Stimulated activated CD8-positive, alpha-beta memory T cell treated with anti-CD3 and anti-CD28 coated beads, Interleukin-7, amount 100 ng/mL, for 1 hour (primary cell): ENCODE measurements at places on chromosomes 3 and 15.

DNA sequence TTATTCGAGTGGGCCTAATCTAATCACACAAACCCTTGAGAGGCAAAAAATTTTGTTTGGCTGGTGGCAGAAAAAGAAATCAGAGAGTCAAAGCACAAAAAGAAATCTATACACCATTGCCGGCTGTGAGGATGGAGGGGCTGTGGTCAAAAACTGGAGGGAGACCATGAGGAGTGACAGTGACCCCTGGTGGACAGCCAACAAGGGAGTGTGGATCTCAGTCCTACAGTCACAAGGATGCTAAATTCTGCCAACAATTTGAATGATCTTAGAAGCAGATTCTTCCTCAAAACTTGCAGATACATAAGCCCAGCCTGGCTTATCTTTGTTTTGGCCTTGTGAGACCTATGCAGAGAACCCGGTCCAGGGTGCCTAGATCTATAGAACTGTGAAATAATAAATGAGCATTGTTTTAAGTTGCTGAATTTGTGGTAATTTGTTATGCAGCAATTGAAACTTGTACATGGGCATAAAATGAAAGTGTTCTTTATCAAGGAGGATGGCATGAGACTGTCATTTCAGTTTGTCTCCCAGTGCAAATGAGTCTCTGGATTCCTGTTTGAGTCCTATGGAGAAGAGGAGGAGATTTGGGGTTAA, 103.0 kb upstream of the ARHGEF26 start:
- no peak for DNase-seq

DNA sequence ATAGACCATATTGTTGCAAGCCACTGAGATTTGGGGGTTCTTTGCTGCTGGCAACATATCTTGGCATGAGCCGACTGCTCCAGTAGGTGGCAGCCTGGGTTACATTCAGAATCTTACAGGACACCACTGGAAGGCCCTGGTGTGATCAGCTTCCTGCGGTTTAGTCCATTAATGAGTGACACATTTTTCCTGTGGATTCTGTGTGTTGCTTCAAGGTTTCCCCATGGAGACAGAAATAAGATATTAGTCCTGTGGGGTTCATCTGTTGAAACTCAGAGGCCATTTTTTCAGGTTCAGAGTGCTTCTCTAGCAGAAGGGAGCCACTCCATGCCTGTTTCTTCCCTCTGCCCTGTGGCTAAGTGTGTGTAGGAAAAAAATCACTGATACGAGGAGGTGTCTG, 116.2 kb downstream of the MFSD1 start:
- DNase-seq, result no peak

DNA sequence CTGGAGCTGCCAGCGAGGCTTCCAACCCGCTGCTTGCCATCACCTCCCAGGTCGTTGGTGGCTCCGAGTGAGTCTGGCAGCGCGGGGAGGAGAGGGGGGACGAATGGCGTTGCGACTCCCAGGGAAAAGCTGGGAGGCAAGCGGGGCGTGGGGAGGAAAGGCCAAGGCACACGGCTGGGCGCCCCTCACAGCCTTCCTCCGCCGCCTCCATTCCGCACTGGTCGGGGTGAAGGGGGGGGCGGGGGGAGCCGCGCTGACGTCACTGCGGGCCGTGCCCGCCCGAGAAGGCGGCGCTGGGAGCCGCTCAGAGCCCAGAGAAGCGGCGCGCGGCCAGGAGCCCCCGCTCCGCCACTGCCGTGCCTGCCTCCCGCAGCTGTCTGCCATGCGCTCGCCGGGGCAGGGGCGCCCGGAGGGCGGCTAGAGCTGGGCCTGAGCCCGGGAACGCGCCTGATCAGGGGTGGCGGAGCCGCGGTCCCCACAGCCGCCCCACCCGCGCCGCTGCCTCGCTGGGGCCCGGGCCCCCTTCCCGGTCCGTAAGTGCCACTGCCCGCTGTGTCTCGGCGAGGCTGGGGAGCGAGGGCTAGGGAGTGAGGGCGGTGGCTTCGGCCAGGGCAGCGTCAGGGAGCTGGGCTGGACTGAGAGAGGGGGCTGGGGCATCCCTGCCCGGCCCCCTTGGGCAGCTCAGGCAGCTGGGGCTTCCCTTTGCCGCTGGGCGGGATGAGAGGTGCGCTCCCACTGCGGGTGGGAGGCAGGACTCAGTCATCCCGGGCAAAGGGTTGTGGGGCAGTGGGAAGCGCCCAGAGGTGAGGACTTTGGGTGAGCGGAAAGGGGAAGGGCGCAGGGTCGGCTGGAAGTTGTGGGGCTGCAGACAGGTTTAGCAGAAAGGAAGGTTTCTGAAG, 27.8 kb upstream of the POLG start:
- DNase-seq, result no peak

DNA sequence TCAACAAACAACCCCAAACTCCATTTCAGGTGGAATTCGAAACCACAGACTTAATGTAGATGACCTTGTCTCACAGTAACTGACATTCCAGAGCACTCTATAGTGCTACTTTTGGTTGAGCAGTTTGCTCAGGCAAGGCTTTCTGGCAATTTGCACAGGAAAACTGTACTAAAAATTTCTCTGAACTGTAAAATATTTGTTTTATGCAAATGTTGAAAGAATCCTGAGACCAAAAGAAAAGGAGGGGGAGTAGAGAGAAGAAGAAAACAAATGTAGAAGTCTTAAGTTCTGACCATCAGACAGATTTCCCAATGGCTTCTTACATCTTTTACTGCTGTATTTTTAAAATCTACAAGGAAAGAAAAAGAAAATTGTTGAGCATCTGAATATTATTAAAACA, 53.5 kb downstream of the DTWD1 start:
- DNase-seq, result no peak

DNA sequence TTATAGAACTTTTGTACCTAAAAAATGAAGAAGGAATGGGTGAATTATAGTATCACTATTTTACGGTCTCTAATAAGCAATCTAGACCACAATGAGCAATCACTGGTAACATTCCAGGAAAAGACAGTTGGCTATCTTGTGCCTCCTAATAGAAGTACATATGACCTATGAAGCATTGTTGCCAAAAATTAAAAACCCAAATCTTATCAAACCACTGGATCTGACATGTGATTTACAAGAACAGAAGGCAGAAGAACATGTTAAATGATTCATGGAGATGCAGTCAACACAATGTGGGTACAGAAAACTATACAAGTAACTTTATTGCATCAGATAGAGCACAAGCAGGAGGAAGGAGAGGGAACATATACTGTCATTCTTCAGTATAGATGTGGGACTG, 14.5 kb upstream of the HYKK start:
- DNase-seq, result no peak

GRCh38 chr3:106824856-106825255, 552.4 kb upstream of the CCDC54 start:
- DNase-seq, result no peak

- DNase-seq, result no peak
Measured at GRCh38 chr15:44537735-44538240, 841 bp downstream of the EIF3J start.

DNA sequence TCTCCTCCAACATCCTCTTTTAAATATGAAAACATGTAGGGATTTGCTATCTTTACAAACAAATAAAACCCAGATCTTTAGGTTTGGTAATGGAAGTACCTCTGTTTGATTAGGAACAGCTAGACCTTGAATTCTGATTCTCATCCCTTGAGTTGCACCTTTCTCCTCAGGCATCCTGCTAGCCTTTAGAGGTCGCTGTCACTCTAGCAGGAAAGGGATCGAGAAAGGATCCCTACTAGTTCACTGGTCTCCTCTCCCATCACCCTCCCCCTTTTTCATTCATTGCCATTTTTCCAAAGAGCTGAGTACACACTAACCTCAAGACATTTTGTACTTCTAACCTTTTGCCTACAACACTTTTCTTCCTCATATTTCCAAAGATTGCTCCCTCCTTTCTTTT, 569.8 kb downstream of the RBMS3 start:
- DNase-seq, result no peak

DNA sequence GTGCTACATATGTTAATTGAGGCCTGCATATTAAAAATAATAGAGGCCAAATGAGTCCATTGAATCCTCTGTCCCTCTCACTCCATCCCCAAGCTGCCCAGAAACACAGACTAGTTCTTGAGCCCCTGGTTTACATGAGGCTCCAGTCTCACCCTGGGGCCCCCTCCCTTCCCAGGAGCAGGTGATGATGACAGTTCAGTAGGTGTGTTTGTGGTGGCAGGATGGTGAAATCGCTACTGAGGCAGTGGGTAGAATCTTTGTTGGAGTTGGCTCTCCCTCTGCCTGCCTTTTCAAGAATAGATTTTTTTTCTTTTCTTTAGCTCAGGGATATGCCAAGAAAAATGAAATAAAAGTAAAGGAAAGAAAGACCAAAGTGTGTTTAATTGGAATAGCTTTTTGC, 288.7 kb downstream of the EPHB1 start:
- no peak for DNase-seq

- DNase-seq, result no peak
Measured at GRCh38 chr15:59548501-59549226, 62.9 kb upstream of the GCNT3 start.

GRCh38 chr3:38834717-38835116, 18.7 kb upstream of the SCN10A start:
- DNase-seq, result no peak

- no peak for DNase-seq
Measured at GRCh38 chr15:76065793-76066192, 6.0 kb downstream of the TMEM266 start.

DNA sequence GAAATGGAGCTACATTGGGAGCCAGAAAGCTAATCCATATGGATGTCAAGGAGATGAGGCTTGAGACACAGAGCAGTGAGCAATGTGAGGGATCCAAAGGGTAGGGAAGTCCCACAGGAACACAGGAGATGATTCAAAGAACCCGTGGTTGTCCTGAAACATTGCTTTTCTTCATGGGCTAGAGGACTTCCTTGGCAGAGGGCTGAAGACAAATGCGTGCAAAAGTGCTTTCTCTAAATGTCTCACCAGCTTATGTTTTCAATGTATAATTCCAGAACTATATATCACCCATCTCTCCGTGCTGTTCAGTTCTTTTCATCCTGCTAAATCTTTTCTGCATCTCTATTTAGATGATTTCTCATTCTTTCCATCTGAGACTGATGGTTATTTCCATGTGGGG, 46.0 kb upstream of the GOLGA8A start:
- DNase-seq, result no peak

- no peak for DNase-seq
Measured at GRCh38 chr15:100944244-100944895, 25.2 kb downstream of the LRRK1 start.

DNA sequence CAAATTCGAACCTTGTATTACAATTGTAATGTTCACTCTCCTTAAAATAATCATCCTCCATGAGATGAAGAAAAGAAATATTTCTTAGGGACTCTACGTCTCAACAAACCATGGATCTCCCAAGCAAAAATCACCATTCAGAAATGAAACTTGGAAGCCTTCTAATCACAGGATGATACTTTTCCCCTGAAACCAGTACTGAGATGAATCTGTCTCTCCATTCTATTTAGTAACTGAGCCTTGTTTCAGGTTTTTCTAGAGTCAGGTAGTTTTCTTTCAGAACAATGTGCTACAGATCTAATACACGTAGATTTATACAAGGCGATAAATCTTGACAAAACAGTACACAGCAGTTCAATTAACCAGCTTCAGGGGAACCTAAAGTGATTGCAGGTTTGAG, 660.1 kb upstream of the CBLB start:
- no peak for DNase-seq

DNA sequence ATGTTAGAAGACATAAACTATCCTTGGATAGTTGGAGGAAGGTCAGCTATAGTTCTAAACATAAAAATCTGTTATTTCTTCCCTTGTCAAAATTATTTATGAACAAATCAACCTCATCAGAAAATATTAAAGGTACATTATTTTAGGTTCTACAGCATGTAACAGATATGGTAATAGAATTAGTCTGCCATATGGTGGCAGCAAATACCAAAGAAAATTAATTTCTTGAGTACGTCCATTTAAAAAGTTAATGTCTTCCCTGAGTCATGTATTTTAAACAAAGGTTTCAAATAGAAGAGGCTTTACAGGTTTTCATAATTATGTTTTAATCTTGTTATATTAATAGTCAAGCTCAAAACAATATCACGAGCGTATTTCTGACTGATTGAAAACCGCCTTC, 17.9 kb upstream of the ANKRD28 start:
- DNase-seq, result no peak
